Naive B cell (primary cell): ENCODE measurements at places on chromosomes 2 and 18.

DNA sequence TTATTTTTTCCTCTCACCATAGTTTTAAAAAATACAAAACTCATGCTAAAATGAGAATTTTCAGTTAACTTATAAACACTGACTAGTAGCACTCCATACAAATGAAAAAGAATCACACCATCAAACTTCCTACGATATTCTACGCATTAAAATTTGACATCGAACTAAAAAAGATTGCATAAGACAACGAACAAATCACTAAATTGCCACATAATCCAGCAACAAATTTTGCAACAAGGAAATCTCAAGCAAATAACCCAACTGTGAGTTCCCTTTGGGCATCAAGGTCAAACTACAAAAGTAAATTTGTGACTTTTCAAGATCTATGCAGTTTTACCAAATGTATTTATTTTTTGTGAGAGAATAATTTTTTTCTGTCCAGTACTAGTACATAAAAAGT lies 1.5 kb downstream of the MAP3K2 start:
- DNase-seq = no peak

GRCh38 chr2:241575624-241576292 lies 17.2 kb downstream of the BOK start:
- no peak for DNase-seq

- DNase-seq = no peak
Observed at GRCh38 chr2:97796465-97797126, 83.2 kb downstream of the ZAP70 start.

DNA sequence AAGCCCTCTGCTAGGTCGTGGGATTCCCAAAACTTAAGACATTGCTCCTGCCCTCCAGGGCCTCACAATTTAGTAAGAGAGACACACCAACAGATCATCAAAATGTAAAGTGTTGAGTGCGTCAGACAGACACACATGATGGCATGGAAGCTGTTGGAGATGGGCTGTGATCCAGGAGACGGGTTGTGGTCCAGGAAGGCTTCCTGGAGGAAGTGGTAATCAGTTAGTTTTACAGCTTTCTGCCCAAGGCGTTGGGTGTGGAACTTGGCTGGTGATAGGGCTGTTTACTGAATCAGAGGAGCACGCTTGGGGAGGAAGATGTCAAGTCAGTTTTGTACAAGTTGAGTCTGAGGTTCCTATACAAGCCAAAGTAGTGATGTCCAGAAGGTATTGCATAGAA lies 24.0 kb upstream of the GLI2 start:
- no peak for DNase-seq
